ENCODE measurements at places on chromosomes 7 and 10. TPM values are rescaled to one million over a fixed set of nuclear protein-coding genes. Genes with fewer than 3 reads are reported as not detected.

The BTBD16 gene
- 0.78 TPM for total RNA-seq

The PLAC9 gene
- 1.7 TPM for total RNA-seq

The ACBD5 gene
- total RNA-seq: 19.5 TPM

The TYW1B gene
- 2.7 TPM for total RNA-seq

The HOXA11 gene
- 16.7 TPM for total RNA-seq

The TEX47 gene
- total RNA-seq: not detected

The FIGNL1 gene
- 49.3 TPM for total RNA-seq

The GOLGA7B gene
- total RNA-seq: not detected

The OPALIN gene
- total RNA-seq: not detected

The KCTD7 gene
- 8.7 TPM for total RNA-seq

The C7orf57 gene
- total RNA-seq: not detected

The CUL2 gene
- 45.3 TPM for total RNA-seq

The CDH23 gene
- not detected for total RNA-seq

The NXPH1 gene
- not detected for total RNA-seq

The ENKUR gene
- total RNA-seq: 0.30 TPM

Data from endothelial cell of umbilical vein (primary cell).